ENCODE measurements at places on chromosomes 12 and 14.

GRCh38 chr12:114167431-114167830 lies 201.3 kb upstream of the RBM19 start:
- no peak for DNase-seq

- peak; percentile 42 for DNase-seq
Measured at GRCh38 chr14:77212943-77213678, 31.5 kb downstream of the TMEM63C start.

DNA sequence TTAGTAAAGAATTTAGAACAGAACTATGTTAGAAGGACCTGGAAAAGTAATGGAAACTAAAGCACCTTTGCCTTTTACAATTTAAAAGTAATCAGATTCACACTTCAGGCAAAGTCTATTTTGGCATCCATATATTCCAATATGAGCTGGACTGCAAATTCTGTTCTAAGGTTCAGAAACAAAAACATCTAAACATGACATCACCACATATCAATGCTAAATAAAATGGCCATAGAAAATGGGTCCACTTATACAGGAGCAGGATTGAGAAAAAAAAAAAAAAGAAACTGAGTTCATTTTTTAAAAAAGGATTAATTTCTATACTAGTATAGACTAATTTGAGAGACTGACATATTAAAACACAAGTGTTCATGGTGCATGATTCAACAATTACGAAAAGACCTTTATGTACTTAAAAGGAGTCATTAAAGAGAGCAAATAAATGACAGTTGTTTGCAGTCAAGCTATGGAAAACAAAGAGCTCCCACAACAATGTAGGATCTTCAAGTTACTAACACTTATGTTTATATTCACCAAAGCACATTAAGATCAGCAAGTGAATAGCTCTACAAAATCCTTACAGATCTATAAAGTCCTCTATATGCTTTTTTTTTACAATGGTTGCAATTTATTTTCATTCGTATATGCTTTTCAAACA lies 45.7 kb downstream of the DICER1 start:
- no peak for DNase-seq

DNA sequence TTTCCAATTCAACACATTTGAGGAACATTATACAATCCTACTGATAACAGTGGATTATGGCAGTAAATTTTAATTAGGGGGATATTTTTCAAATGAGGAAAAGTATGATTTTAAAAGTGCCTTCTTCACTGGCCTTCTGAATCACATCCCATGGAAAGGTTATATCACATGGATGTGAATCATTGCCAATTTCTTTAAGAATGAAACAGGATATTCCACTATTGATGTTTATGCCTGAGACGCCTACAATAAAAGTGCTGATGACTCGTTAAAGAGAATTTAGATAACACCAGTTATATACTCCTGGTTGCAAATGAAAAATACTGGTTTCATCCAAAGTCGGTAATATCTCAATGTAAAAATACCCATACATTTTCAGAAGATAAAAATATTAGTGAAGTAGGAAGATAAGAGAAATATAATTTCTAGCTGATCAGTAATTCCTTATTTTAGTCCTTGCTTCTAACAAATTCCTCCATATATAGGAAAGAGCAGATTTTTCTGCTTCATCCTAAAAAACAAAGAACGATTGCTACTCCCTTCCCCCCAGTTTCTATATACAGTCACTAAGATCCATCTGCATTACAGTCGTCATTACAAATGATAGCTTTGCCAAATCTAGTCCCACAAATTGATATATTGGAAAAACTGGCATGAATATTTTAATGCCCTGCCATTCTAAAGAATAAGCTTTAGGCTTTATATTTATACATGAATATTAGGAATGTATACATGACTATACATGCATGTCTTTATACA lies 139.5 kb upstream of the SOX5 start:
- no peak for DNase-seq

DNA sequence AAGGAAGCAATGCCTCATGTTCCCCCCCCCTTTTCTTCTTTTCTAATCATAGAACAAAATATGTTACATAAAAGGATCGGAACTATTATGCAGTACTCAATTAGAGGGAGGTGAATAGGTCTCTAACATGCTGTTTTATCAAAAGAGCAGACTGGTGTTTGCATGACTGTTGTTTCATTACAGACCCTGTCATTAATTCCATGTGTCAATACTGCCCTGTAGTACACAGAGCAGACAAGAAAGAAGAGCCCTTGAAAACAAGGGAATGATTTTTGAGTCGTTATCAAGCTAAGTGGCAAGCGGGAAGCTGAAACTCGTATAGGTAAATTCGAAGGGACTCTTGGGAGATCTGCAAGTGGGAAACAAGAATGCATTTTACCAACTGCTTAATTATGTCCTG lies 76.9 kb upstream of the TMEM263 start:
- peak; percentile 82 for DNase-seq

GRCh38 chr12:96321941-96322340 lies 78.3 kb downstream of the CDK17 start:
- DNase-seq: no peak

DNA sequence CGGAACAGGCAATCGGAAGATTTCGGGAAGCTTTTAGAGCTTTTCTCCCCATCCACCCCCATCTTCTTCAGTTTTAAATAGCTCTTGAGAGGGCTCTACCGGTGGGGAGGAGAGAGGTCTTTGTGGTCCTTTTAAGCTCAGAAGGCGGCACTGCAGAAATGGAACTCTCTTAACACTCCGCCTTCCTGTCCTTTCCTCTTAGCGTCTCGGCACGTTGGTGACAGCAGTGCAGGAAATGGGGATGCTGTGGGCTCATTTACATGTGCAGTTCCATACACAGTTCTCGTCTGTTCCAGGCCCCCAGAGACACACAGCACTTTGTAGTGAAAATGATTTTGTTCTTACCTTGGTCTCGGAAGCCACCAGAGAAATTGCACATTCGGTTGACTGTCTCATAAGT lies 50.4 kb upstream of the RIN3 start:
- DNase-seq: no peak

- DNase-seq: no peak
Measured at GRCh38 chr14:37606678-37607077, 11.2 kb downstream of the TTC6 start.

GRCh38 chr12:117023998-117024960 lies 74.9 kb downstream of the TESC start:
- DNase-seq: no peak

- DNase-seq: no peak
Measured at GRCh38 chr12:22357531-22357930, 23.0 kb upstream of the ST8SIA1 start.
